ENCODE measurements at places on chromosomes 3 and 15.

- no peak for DNase-seq
Measured at GRCh38 chr15:76973362-76973743, 21.6 kb upstream of the PSTPIP1 start.

- no peak for DNase-seq
Measured at GRCh38 chr3:43774799-43775198, 84.1 kb downstream of the ABHD5 start.

GRCh38 chr3:51498876-51499738 is 708 bp downstream of the DCAF1 start:
- DNase-seq, result peak; percentile 97

DNA sequence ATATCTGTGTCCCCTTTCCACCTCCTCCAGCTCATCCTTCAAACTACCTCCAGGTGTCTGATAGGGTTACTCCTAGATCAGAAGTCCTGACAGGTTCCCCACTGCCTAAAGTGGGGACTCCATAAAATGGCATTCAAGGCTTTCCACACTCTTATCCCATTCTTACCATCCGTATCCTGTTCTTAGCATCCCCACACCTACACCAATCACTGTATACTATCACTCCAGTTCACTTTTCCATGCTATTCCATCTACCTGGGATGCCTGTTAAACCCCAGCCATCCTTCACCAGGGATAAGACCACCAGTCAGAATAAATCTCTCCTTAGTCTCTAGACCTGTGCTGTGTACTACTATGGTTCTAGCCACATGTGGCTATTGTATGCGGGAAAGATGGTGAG is 19.1 kb downstream of the SSR3 start:
- DNase-seq, result no peak

DNA sequence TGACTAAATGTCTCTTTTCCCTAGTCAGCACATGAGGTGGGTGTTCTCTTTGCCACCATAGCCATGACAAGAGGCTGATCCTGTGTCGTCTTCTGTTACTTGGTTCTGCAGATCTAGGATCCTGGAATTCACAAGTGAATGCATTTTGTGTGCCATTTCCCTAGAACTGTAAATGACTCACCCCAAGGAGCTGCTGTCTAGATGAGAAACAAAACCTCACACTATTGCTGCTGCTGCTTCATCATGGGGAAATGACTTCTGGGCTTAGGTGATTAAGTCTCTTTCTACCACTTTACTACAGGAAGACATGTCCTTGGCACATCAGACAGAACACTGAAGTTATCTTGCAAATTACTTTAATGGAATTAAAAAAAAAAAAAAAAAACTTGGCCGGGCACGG is 54.9 kb downstream of the SLCO3A1 start:
- peak; percentile 61 for DNase-seq

DNA sequence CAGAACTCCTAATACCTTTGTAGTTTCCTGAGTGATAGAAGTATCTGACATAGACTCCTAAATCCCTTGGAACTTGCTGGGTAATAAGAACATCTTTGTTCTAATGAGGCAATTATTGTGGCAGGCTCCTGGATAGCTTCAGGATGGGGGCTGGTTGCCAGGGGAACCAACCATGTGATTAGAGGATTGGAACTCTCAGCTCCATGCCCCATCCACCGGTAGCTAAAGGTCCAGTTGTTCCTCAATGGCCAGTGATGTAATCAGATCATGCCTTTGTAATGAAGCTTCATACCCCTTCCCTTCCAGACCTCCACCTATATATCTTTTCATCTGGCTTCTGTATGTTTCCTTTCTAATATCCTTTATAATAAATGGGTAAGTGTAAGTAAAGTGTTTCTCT is 221.2 kb upstream of the ALCAM start:
- no peak for DNase-seq

DNA sequence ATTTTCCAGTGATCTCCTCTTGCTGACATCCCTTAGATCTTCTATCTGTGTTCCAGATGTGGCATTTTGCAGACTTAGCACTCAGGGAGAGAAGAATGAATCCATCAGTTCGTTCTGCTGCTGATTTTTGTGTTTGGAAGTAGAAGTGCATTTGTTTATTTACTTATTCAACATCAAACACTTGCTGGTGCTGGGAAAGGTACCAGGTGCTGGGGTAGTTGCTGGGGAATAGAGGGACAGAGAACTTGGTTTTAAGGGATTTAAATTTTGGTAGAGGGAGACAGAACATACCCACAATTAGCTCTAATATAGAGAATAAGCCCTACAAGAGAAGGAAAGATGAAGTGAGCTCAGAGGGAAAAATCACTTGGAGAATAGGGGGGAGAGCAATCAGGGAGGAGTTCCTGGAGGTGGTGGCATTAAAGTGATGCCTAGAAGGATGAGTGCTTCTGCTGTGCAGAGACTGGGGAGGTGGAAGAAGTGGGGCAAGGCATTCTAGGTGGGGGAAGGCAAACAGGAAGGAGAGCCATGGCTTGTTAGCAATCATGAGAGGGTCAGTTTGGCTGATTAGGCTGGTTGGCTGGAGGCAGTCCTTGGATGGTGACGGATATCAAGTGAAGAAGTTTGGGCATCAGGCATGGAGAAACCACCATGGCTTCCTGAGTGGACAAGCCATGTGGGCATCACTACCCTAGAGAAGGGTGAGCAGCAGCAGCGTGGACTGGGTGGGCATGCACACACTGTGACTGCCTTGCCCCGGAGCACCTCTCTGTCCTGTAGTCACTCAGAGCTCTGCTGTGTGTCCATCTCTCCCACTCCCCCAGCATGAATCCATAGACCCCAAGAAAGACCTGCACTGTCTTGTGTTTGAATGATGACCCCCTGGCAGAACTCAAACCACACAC is 197.3 kb downstream of the OPA1 start:
- no peak for DNase-seq

All from kidney glomerular epithelial cell (primary cell).